Hematopoietic multipotent progenitor cell treated with erythropoietin and hydrocortisone succinate and interleukin-3 and kit ligand, for 17 days (in vitro differentiated cells): ENCODE measurements at places on chromosomes 16 and 17.

DNA sequence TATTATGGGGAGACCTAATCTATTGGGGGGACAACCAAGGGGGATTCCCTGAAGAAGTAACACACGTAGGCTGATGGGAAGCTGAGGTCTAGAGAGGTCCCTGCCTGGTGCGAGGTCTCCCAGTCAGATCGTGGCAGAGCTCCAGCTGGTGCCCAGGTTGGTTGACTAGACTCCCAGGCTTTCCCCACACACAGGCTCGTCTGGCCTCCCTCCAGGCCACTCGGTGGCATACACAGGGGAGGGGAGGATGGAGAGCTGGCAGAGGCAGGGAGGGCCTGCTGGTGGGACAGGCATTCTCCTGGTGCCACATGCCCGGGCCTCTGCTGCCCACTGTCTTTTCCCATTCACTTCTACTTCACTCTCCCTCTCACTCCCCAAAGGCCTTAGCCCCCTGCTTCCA lies 8.5 kb upstream of the SOCS3 start:
- no peak for DNase-seq

DNA sequence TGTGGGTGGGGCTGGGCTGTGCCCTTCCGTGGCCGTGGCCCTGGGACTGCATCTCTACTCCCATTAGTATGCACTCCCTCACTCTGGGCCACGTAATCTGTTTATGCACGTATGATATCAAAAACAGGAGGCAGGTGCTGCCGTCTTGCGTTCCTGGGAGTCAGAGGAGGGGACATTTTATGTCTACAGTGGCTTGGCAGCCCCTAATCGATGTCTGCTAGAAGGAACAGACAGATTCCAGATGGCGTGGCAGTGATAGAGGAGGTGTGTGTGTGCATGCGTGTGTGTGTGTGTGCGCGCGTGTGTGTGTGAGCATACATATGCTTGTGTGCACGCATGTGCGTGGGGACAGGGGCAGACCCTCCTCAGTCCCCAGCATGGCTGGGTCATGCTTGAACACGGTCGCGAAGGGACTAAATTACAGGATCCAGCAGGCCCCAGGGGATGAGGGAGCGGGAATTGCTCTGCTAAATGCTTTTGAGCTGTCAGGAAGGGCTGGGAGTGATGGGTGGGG lies 44.7 kb downstream of the SREBF1 start:
- DNase-seq = no peak

DNA sequence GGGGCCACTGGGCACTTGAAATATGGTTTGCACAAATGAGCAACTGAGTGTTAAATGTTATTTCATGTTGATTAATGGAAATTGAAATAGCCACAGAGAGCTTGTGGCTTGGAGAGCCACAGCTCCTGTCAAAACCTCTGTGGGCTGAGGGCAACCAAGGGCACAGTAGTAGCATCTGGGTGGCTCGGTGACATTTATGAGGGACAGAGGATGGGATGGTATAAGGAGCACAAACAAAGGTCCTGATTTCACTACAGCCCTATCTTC lies 215.9 kb downstream of the SOX9 start:
- DNase-seq = no peak

- DNase-seq = no peak
Measured at GRCh38 chr17:79401704-79402674, 208.9 kb downstream of the RBFOX3 start.

DNA sequence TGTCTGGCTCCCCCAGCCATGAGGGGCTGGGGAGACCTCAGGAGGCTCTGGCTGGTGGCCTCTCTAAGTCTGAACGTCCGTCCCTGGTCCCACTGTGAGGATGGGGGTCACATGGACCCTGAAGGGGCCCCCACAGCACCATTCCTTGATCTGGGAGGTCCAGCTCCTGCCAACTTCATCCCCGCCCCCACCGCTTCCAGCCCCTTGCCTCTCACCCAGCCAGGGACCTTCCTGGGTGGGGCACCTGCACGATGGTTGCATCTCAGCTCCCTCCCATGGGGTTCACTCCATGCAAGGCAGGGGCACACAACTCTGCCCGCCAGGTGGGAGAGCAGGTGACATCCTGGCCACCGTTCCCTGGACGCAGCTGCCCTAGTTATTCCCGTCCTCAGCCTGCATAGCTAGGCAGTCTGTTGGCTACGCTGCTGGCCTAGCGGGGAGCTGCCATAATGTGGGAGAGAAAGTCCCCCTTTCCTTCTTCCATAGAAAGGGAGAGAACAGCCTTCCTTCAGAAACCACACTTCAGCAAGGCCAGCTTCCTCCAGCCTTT lies 217.9 kb upstream of the RPL38 start:
- no peak for DNase-seq

DNA sequence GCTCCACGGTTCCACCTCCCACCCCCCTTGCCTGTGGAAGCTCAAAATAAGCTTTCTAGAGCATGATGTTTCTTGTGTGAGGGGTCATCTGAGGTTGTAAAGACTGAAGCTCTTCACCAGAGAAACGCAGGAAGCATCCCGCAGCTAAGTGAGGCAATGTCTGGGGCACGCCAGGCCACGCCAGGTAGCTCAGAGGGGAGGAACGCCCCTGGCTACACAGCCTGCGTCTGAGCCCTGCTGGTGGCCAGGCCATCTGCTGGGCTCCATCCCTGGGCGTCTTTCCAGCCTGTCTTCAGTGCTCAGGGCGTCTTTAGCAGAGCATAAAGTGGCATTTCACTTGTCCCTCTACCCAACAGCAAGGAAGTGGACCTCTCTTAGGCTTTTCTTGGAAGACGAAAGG lies 15.2 kb downstream of the SOCS3 start:
- DNase-seq = no peak

DNA sequence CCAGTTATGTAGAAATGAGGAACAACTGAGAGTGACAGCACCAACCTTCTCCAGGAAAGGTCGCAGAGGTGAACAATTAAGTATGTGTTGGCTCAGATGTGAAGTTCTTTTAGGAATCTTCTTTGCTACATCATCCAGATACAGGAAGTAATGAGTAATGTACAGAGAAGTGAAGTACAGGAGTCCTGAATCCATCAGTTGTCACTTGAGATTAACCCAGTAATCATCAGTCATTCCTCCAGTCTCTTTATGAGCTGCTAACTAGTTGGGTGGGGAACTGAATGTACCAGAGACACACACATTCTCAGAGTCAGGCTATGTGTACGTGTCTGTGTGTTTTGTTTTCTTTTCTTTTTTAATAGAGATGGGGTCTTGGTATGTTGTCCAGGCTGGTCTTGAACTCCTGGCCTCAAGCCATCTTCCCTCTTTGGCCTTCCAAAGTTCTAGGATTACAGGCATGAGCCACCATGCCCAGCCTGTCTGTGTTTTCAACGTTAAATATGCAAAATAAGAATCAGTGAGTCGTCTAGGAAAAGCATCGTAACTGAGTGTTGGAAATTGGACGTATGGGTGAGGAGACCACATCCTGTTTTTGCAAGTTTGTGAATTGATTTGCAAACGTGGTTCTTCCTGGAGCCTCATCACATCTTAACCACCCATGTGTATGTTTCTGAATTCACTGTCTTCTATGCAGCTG lies 19.9 kb downstream of the ZNF200 start:
- no peak for DNase-seq

- no peak for DNase-seq
Measured at GRCh38 chr17:29615048-29615385, 7.7 kb downstream of the CORO6 start.

GRCh38 chr16:14322186-14322585 lies 251.1 kb downstream of the MRTFB start:
- no peak for DNase-seq

DNA sequence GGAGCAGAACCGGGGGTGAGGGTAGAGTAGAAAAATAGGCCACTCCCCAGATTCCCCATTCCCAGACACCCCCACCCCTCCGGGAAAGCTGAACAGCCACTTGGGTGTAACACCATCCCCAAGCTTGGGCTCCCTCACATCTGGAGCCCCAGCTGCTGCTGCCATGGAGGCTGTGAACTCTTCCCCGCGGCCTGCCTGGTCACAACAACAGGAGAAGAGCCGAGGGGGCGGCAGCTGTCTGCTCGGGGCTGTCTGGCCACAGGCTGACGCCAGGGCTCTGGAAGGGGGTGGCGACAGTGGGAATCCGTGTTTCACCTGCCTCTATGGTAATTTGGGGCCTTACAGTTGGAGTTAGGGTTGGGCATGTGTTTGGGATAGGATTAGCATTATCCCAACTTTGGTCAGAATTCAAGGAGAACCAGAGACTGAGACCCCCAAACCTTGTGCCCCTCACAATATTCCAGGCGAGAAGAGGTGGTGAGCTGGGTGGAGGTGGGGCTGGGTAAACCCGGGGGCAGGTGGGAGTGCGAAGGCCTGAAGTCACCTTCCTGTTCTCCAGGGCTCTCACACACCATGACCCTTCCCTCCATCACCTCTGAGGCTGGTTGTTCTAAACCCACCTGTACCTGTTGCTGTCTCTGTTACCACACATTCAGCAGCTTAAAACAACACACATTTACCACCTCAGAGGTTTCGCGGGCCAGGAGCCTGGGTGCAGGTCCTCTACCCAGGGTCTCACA lies 29.7 kb upstream of the NXPH3 start:
- no peak for DNase-seq

- DNase-seq = no peak
Measured at GRCh38 chr16:89721546-89722391, 432 bp downstream of the ZNF276 start.

GRCh38 chr16:86018487-86018886 lies 119.5 kb downstream of the IRF8 start:
- no peak for DNase-seq

- DNase-seq = no peak
Measured at GRCh38 chr17:57471868-57472368, 215.6 kb downstream of the MSI2 start.

DNA sequence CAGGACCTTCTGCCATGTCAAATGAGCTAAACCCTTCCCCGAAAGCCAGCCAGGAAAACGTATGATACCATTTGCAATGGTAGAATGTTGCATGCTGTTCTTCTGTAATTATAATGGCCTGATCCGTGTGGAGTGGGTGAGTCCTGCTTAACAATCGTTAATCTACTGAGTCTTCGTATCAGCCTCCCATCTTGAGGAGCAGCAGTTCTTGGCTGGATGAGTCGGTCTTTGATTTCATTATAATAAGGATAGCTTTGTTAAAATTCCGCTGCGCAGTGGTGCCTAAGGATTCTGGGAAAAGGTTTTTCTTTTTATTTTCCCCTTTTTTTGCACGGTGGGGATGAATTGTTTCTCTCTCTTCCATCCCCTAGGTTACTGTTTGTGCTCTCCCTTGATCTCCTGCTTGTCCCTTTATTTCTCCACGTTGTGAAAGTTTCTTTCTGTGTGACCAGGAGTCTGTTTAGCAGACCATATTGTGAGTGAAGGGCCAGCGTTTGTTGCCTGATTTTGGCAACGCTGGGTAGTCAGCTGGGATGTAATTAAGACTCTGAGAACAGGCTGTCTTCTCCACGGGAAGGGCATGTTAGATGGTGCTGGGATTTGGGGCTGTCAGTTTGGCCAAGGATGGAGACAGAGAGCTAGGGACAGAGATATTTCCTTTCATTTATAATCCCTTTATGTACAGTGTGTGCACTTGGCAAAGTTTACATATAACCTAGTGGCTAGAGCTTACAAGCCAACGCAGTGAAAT lies 263.0 kb downstream of the FTO start:
- no peak for DNase-seq

GRCh38 chr16:55898592-55898991 lies 23.4 kb upstream of the CES5A start:
- no peak for DNase-seq

DNA sequence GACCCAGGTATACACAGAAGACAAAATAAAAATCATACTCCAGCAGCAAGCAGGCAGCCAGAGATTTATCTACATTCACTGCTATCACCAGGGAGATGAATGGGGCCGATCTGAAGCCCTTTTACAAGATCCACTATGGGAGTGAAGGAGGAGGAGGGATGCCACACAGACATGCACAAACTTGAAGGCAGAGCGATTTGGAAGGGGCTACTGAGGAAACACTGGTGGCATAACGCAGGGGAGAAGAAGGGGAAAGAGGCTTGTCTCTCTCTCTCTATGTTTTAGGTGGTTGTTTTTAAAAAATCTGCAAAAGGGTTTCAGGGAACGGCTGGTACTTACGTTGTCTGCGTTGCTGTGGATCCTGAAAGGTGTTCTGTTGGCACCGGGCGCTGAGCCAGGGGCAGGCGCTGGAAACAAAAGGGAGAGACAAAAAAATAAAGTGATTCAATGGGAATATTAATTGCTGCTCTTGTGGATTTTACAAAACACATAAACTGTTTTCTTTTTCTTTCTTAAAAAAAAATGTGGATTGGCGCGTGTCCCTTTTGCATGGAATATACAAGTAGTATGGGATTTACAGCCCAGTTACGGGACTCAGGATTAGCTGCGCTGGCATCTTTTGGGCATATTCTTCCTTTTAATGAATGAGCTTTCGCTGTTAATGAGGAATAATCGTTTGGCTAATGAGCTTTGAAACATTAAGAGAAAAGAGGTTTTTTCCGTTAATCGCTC lies 255.3 kb upstream of the PMFBP1 start:
- DNase-seq = no peak

- DNase-seq = peak; percentile 55
Measured at GRCh38 chr17:28846231-28846630, 3.6 kb upstream of the FAM222B start.

- no peak for DNase-seq
Measured at GRCh38 chr16:77376358-77376757, 58.5 kb downstream of the ADAMTS18 start.

- DNase-seq = no peak
Measured at GRCh38 chr17:20127360-20128035, 118.3 kb downstream of the SPECC1 start.

DNA sequence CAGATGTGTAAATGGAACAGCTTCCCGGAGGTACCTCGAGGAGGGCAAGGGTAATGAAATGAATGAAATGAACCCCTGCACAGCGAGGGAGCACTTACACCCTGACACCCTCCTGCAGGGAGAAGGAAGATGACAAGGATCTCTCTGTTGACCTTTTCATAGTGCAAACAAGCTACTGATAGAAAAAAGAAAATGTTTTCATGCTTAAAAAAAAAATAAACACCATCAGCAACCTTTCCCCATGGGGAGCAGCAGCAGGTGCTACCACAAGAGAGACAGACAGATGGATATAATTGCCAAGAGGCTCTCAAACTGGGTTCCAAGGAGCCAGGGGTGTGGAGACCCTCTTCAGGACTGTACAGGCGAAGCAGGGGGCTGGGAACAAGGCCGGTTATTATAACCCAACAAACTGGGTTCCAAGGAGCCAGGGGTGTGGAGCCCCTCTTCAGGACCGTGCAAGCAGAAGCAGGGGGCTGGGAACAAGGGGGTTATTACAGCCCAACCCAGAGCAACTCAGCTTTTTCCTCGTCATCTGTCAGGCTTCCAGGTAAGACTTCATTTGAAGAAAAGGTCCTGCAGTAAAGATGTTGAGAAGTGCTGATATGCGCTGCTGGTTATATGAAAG lies 718 bp upstream of the RPH3AL start:
- DNase-seq = no peak
